ENCODE measurements at places on chromosomes 5 and 9.
A peak's percentile ranks its signal among the peaks of the same experiment; 100 is the strongest.

DNA sequence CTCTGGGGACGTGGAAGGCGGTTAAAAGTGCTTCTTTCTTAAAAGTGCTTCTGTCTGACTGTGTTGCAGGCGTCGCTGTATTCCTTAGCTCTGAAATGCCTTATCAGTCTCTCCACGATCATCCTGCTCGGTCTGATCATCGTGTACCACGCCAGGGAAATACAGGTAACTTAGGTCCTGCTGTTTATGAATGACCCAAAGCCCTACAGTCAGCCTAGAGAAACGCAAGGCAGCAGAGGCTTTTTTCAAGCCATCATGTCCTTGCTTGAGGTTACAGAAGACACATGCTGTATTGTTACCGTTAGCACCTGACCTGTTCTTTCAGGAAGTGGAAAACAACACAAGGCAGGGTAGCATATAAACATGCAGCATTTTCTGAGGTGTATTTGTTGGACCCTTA is 2.0 kb downstream of the KCNN2 start:
- DNase-seq, result no peak

- peak; percentile 12 for DNase-seq
Measured at GRCh38 chr5:106489004-106489403, 1181.7 kb downstream of the EFNA5 start.

GRCh38 chr9:91591627-91592026 is 168.0 kb upstream of the NFIL3 start:
- no peak for DNase-seq

DNA sequence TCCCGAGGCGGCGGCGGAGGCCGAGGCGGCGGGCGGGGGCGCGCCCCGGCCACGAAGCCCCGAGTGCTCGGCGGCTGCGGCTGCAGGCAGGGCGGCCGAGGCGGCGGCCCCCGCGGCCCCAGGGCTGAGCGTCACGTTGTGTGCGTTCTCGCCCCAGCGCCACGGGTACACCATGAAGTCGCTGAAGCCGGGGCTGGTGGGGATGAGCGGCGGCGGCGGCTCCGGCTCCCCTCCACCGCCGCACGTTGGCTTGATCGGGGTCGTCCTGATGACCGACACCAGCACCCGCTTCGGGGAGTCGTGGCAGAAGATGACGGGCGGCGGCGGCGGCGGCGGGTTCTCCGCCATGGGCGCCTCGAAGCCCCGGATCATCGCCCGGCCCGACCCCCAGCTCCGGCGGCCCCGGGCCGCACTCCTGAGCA is 498 bp downstream of the ZNF367 start:
- DNase-seq, result no peak

- peak; percentile 95 for DNase-seq
Measured at GRCh38 chr5:123916345-123917121, 404.6 kb downstream of the CSNK1G3 start.

DNA sequence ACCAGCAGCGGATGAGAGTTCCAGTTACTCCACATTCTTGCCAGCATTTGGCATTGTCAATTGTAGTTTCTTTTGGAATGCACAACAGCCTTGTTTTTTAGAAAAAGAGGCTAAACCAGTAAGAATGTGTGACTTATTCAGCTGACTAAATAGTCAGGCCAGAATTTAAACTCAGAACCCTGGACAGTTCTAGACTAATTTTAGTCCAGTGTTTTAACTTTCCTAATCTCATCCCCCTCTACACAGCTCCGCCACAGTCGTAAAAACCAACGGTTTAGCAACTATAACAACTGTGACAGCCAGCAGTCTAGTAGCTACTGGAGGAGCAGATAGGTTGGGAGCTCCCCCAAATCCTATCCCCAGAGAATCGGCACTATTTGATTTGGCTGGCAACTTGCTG is 103.7 kb downstream of the FOXD1 start:
- no peak for DNase-seq

- no peak for DNase-seq
Measured at GRCh38 chr5:169606279-169606678, 22.7 kb downstream of the SPDL1 start.

- DNase-seq, result no peak
Measured at GRCh38 chr5:124920909-124921666, 174.6 kb upstream of the ZNF608 start.

DNA sequence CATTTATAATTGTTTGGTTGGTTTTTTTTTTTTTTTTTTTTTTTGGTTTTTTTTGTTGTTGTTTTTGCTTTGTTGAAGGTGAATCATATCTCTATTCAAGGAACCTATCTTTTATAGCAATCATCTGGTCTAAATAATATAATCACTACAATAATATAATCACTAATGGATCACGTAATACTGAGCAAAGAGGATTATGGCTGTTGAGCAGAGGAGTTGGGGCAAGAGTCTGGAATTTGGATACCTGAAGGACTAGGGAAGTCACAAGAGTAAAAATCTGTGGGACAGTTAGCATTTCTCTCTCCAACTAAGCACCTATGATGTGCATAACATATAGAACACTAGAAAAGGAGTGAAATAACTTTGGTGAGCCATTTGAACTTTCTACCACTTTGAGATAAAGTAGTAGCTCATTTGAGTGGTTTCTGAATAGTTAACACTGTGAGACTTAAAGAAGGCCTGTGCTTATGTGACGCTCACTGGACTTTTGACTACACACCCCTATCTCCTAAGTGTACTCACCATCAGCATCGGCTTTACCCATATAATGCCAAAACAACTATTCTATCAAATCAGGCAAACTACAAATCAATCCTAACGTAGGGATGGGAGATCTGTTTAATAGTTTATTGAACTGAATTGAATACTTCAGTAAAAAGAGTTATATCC is 564.9 kb upstream of the TUSC1 start:
- DNase-seq, result no peak

GRCh38 chr5:44875661-44876605 is 67.2 kb downstream of the MRPS30 start:
- no peak for DNase-seq

GRCh38 chr9:266228-266627 is 51.6 kb downstream of the DOCK8 start:
- no peak for DNase-seq

DNA sequence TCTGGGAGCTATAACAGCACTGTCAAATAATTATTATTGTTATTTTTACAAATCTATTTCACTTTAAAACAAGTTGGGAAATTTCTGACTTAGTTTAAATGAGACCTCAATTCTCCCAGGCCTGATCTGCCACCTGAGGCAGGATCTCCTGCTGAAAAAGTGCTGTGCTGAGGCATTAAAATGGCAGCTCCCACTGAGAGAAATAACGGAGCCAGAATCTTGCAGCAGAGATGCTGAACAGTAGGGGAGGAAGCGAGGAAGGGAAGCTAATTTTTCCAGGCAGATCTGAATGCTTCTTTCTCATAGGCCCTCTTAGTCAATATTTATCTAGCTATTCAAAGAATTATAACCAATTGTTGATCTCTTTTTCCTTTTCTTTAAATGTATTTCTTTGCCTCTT is 196.3 kb downstream of the ZNF462 start:
- DNase-seq, result no peak

DNA sequence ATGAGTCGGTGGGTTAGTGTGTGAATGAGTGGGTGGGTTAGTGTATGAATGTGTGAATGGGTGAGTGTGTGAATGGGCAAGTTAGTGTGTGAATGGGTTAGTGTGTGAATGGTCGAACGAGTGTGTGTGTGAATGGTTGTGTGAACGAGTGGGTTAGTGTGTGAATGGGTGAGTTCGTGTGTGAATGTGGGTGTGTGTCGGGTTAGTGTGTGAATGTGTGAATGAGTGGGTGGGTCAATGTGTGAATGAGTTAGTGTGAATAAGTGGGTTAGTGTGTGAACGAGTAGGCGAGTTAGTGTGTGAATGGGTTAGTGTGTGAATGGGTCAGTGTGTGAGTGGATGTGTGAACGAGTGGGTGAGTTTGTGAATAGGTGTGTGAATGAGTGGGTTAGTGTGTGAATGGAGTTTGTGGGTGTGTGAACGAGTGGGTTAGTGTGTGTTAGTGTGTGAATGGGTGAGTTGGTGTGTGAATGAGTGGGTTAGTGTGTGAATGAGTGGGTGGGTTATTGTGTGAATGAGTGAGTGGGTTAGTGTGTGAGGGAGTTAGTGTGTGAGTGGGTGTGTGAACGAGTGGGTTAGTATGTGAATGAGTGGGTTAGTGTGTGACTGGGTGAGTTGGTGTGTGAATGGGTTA is 38.8 kb downstream of the NKD2 start:
- DNase-seq, result no peak

- DNase-seq, result no peak
Measured at GRCh38 chr5:159206818-159207217, 2.5 kb downstream of the RNF145 start.

DNA sequence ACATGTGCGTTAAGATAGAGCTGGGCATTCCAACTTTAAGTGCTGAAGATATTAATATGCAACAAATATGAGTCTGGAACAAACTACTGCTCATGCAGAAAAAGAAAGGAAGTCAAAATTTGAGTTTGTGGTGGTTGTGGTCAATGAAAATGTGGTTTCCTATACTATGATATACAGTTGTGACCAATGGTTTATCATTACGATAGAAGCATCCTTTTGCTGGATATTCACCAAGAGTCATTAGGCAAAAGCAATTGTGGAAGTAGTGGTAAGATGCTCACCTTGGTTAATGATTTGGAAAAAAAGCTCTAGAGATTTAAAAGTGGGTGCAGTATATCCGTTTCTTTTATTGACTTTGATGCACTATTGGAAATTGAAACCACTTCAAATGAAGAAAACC is 1007.0 kb downstream of the NR2F1-AS1 start:
- DNase-seq, result no peak

DNA sequence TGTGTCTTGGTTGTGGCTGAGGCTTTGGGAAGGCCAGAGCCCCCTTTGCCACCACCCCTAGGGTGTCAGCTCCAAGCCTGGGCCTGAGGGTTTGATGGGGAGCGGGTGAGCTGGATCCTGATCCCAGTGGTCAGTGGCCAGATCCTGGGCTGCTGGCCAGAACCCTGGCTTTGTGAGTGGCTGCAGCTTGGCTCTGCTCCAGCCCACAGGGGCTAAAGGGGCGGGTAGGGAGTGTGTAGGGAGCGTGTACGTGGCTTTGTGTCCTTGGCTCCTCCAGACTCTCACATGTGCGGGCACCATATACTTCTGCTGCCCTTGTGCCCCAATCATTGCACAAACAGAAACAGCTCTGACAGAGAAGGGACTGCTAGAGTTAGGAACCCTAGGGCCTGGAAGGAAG is 1.2 kb upstream of the IL11RA start:
- no peak for DNase-seq

- DNase-seq, result no peak
Measured at GRCh38 chr9:127285965-127286364, 21.4 kb downstream of the GARNL3 start.

GRCh38 chr5:16742938-16743337 is 126.1 kb upstream of the RETREG1 start:
- no peak for DNase-seq

DNA sequence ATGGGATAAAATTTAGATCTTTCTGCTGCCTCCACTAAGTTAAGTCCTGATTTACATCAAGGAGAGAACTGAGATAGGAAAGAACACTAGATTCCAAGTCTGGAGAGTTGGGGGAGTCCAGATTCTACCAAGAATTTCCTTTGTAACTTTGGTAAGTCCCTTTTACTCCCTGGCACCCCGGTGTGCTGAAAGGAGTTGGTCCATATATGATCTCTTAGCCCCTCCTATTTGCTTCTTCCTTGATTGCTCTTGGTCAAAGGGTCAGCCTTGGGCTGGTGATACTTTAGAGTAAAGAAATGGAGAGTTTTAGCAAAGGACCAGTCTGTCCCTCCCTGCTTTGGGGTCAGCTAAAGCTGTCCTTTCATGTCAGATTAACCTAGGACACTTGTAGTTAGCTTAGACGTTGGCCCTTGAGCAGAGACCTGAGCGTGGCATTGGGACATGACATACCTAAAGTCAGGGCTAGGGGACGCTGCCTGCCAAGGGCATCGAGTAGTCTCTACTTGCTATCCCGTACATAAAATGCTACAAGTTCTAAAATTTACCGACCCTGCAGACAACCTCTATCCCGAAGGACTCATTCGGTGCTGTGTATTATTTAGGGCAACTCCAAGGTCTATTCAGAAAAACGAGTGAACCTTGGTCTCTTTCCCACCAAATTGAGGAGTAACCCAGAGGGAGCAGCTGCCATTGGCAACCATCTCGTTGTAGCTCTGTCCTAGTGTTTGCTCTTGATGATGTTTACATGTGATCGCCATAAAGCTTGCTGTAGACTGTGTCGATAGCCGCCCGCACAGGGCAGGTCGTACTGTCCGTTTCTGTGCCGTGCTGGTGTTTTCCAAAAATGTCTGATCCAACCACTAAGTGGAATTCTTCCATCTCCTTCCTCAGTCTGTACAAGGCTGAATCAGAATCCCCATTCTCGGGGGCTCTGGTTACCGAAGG is 94.4 kb downstream of the PDE6A start:
- DNase-seq, result no peak

DNA sequence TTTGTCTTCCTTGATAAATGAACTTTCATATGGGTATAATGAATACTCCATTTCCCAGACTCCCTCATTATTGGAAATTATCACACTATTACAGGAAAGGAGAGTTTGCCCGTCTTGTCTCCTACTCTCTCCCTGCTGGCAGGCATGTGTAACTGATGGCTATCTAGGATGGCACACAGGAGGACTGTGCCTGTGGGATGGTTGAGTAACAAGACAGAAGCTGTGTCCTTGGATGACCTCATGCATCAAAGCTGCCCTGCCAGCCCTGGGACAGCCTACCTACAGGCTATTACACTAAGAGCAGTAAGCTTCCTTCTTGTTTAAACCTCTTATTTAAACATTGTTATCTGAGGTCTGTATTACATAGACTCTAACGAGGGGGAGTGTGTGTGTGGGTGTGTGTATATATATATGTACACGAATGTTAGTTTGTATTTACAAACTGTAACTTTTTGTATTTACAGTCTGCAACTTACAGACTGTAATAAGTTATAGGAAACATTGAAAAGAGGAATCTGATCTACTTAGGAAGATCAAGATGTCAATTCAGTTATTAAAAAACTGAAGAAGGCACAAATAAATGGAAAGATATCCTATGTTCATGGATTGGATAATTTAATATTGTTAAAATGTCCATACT is 247.6 kb upstream of the ACO1 start:
- no peak for DNase-seq

DNA sequence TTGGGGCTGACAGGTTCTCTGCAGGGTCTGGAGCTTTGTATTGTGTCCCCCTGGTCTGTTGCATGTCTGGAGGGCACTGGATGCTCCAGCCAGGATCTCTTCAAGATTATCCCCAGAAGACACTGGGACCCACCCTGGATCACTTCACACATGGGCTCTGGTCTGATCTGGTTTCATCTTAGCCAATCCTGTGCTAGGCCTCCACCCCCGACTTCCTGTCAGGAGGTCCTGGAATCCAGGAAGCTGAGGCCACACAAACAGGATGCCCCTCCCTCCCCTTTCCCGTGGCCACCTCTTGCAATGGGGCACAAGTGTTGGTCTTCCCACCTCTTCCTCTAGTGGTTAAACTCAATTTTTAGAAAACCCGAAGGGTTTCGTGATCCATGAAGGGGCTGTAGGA is 242.6 kb upstream of the MVB12B start:
- DNase-seq, result no peak

DNA sequence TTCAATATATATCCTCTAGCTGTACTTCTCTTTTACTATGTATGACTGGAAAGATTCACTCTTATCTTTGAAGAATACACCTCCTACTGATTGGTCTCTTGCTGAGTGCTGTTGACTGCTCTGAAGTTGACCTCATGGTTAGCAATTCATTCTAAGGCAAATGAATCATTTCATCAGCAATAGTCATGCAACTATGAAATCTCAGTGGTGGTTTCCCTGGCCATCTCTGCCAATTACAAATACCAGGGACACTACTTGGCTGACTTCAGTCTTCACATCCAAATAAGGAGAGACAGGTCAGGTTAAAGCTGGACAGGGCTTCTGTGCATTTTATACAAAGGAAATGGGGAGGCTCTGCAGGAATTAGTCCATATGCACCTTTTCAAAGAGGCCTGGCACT is 333.5 kb upstream of the ACTBL2 start:
- peak; percentile 91 for DNase-seq

All from fibroblast of skin of left quadriceps (primary cell).